Activated T-cell treated with anti-CD3 and anti-CD28 coated beads, Interleukin-2, amount 50 U/mL, for 1 hour (primary cell): ENCODE measurements at places on chromosomes 7 and 10.

DNA sequence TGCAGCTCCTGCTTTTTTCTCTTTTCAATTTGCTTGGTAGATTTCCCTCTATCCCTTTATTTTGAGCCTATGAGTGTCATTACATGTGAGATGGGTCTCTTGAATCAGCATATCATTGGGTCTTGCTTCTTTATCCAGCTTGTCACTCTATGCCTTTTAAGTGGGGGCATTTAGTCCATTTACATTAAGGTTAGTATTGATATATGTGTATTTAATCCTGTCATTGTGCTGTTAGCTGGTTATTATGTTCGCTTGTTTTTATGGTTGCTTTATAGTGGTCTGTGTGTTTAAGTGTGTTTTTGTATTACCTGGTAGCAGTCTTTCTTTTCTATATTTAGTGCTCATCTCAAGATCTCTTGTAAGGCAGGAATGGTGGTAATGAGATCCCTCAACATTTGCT is 17.0 kb downstream of the GIMAP7 start:
- no peak for DNase-seq

DNA sequence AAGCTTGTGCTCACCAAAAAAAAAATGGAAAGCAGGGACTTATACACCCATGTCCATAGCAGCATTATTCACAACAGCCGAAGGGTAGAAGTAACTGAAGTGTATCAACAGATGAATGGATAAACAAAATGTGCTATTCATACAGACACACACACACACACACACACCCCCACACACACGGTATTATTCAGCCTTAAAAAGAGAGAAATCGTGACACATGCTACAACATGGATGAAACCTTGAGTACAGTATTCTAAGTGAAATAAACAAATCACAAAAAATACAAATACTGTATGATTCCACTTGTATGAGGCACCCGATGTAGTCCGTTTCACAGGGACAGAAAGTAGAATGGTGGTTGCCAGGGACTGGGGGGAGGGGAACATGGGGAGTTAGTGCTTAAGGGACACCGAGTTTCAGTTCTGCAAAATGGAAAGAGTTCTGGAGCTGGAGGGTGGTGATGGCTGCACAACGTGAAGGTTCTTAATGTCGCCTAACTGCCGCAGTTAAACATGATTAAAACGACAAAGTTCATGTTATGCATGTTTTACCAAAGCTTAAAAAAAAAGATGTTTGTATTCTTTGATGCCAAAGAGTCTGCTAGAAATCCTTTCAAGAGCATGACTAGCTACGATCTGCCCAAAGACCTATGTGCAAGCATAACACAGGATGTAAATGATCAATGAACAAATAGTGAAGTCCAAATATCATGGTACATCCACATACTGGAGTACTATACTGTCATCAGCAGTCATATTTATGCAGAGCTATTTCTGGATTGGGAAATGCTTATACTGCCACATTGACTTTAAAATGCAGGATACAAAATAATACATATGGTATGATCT is 7.2 kb downstream of the TNS3 start:
- no peak for DNase-seq

DNA sequence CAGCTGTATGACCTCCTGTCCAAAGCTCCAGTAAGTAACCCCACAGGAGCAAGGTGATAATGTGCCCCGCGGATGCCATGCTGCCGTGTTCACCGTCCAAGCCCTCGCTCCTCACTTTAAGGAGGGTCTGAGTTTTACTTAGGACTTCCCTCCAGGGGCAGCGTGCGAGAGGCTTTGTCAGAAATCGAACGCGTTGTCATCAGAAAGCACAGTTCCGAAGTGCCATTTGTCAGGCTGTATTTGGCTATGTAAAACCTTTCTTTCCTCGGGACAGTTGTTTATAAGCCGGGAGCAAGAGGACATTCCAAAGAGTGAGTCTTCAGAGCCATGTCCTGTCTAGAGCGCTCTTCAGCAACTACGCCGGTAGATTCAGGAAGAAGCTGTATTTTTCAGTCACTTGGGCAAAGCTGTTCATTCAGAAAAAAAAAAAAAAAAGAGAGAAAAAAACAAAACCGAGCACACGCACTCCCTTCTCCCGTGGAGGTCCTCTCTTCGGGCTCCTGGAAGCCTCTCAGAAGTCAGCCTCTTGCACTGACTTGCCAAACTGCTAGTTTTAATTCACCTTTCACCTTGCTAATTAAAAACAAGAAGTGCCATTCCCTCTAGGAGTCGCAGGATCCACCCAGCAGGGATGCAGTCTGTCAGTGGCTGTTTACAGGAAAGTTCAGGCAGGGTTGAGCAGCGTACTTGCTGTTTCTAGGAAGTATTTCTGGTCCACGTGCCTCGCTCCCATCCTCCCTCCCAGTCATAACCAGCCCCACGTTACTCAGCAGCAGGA is at the start of gene SEMA3E:
TSS of gene SEMA3E (minus strand) at position 676 of the 778 bp plus-strand sequence.
- DNase-seq: no peak

GRCh38 chr10:35434533-35434932 is 98.2 kb downstream of the CCNY start:
- DNase-seq: no peak

GRCh38 chr7:112509402-112509801 is 28.6 kb downstream of the LSMEM1 start:
- DNase-seq: no peak

- no peak for DNase-seq
Observed at GRCh38 chr7:24962418-24962962, 17.5 kb downstream of the OSBPL3 start.

GRCh38 chr10:24804956-24805355 is 81.3 kb upstream of the ARHGAP21 start:
- no peak for DNase-seq

DNA sequence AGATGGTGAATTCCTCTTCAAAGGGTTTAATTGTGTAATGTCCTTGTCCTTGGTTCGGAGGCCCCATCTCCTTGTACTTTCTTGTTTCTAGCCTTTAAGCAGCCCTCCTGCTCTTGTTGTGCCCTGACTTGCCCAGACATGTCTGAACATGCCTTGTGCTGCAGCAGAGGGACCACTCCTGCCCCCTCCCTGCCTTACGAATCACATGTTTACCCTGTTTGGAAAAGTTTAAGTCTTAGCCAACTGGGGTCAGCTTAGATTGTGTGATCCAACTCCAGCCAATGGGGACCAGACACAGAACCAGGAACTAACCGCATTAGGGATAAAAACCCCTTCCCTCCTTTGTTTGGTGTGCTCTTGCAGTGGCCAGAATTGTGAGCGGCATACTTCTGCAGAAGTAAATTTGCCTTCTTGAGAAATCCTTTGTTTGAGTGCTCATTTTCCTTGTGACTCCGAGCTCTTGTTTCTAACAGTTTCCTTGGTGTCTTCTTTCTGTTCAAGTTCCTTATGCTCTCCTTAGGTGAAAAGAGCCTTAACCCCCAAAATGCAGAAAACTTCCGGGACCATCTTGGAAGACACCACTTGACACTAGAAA is 29.4 kb downstream of the CLRN3 start:
- DNase-seq: no peak

- DNase-seq: no peak
Observed at GRCh38 chr7:99386584-99387238, 12.2 kb downstream of the ARPC1B start.

- no peak for DNase-seq
Observed at GRCh38 chr7:40220421-40220911, 85.7 kb downstream of the SUGCT start.

GRCh38 chr10:133087679-133088178 is at the start of gene ADGRA1:
TSS of gene ADGRA1 (plus strand) at chr10:133087924. CDS start at chr10:133088910, 986 bp downstream.
- no peak for DNase-seq

DNA sequence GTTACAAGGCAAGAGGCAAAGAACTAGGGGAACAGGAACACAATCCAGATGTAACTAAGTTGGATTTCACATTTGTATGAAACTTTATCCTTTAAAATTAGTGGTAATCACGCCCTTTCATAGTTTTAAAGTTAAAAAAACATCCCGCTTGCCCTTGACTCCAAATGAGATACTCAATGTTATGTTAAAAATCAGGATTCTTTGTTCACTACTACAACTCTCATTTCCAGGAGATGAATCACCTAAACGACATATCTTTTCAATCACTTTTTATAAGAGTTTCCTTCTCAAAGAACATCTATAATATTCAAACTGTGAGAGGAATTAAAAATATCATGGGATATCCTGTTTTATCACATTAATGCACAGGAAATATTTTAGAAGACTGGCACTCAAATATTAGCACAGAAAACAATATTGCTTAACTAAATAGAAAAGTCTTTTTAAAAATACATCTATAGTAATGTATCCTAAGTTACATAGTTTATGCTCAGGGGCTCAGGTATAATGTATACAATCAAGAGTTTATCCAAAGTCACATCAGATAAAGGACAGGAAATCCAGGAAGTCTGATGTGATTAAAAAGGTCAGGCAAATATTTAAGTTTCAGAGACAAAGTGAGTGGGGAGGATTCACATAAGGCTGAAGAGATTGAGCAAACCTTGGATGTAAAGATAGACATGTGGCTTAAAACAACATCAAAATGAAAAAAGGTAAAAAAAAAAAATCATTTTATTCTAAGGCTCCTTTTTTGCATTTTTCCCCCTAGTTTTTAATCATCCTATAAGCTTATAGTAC is 41.9 kb downstream of the CADPS2 start:
- DNase-seq: no peak

- no peak for DNase-seq
Observed at GRCh38 chr7:113093561-113093960, 6.9 kb upstream of the GPR85 start.

DNA sequence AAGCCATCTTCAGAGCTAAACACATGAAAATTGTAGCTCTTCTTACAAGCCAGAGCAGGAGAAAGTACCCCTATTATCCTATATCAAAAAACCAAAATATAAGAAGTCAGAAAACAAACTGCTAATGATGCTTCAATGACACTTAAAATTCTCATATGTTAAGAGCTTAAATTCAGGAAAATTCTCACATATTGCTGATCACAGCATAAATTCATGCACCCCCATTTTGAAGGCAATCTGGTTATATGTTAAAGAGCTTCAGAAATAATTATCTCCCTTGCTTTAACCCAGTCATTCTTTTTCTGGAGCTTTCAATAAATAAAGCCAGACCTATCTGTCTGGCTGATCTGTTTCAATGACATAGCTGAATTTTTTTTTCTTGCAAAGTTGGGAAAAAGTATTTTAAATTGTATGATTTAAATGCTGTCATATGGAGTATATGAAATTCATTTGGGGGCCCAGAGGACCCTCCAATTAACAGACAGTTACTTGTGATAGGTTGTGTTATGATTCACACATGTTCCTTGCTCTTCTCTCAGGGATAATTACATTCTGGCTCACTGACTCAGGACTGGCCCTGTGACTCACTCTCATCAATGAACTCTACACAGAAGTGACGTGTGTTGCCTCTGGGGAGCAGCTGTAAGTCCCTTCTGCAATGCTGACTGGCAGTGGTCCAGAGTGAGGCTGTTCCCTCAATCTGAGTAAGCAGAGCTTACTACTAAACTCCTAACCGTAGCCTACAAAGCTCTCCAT is 85.2 kb downstream of the HGF start:
- no peak for DNase-seq

GRCh38 chr7:7159063-7159658 is 23.2 kb upstream of the C1GALT1 start:
- no peak for DNase-seq

GRCh38 chr10:69499726-69500689 is 48.7 kb downstream of the TSPAN15 start:
- no peak for DNase-seq

DNA sequence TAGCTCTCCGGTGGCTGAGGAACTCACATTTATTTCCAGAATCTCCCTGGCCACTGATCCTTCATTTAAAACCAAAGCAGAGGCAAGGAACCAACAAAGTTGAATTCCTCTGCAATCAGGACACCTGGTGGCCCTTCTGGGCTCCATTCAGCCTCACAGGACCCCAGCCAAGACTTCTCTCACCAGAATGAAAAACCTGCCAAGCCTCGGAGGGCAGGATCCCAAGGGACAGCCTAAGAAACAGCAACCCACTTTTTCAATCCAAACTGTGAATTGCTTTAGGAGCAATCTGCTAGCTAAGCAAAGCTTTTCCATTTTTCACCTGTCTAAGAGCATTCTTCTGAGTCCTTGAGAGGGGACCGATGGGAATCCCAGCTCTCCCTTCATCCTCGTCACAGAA is 34.6 kb downstream of the OAT start:
- no peak for DNase-seq

DNA sequence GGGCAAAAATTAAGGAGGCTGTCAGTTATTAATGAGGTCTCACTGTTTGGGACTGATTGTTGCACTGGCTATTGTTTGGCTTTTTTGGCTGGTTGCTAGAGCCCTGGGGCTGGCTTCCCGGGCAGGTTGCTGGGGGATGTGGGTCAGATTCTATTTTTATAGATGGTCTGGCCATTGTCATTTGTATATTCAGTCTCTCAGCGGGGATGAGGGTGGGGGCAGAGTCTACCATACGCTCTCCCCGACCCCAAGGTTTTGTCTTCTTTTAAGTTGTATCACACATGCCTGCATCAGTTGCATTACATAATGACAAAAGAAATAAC is 84.3 kb upstream of the GRB10 start:
- no peak for DNase-seq

GRCh38 chr7:50735333-50735732 is 47.4 kb downstream of the GRB10 start:
- no peak for DNase-seq

DNA sequence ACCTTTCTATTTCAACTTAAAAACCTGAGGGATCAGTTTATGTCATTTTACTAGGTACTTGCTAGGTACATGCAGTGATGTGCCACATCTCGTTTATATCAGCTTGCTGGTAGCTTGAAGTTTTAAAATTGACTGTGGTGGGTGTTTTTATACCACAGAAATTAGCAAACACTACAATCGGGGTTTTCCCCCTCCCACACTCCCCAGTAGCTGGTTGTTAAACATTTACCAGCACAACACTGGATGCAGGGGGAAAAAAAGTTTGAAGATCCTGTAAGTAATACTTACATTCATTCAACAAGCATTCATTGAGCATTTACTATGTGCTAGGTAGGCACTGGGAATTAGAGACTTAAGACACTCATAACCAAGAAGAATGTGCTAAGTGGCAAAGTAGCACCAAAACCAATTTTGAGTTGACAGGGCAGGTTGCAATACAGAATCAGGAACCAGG is 32.6 kb downstream of the USP6NL start:
- DNase-seq: no peak

GRCh38 chr10:27710014-27710413 is 35.6 kb downstream of the MKX start:
- DNase-seq: no peak

GRCh38 chr10:101615525-101616116 is 27.5 kb downstream of the DPCD start:
- no peak for DNase-seq

DNA sequence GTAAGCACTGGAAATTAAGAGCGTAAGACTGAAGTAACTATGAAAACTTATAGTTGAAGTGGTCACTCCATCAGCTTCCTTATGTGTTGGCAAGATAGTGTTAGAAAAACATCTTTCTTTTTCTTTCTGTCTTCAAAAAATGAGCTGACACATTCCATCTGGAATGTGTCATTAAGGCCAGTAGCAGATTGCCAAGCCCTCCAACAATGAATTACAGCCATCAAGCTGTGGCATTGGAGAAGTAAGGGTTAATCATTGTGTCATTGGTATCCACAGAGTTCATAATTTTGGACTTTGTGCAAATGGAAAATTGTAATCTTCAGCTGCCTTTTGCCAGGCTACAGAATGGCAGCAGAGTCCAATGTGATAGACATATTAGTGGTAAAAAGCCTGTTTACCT is 926.3 kb downstream of the NRG3 start:
- DNase-seq: no peak
